GM12878 (cell line): ENCODE measurements at places on chromosomes 1 and 21. TPM values are rescaled to one million over a fixed set of nuclear protein-coding genes. Genes with fewer than 3 reads are reported as not detected.
A peak's percentile ranks its signal among the peaks of the same experiment; 100 is the strongest.

INKA2 gene
- total RNA-seq: 4.7 and 5.1 TPM in 2 replicates

TRNAU1AP gene
- 30.8 and 35.6 TPM in 2 replicates for total RNA-seq

DNA sequence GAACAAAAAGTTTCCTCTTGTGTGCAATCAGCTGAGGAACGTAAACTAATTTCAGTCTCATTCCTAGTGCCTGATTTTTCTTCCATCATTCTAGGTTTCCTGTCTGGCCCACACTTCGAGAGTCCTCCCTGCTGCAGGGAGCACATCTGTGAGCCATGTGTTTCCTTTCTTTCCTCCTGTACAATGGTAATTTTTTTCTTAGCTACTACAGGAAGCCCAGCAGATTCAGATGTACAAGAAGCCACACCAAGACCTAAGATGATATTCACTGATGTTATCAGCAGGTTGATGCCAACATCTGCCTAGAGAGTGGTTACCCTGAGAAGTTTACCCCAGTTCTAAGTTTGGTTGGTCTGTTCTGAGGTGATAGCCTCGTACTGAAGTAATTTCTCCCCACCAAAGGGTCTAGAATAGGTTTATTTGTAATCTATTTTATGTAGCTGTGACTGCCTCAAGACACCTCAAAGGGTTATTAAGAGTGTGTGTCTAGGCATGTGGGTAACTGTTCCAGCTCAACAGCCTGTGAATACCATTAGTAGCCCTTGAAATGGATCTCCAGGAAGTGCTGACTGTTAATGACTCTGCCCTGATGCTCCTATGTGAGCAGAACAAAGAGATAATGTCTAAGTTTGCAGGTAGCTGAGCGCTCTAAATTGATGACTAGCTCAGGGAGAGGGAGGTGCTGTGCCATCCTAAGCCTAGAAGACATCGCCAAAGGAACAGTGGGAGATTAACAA, 31.7 kb upstream of the CLDN14 start:
- H3K4me1 ChIP-seq: peaks cover 76% of the 10 kb centered on the region
- H3K27me3 ChIP-seq: no peaks in the 10 kb centered on the region
- no peak for DNase-seq
- 0 out of 2 replicates have a peak, but pooled peaks cover 3% of the 10 kb centered on the region for H3K36me3 ChIP-seq

DNA sequence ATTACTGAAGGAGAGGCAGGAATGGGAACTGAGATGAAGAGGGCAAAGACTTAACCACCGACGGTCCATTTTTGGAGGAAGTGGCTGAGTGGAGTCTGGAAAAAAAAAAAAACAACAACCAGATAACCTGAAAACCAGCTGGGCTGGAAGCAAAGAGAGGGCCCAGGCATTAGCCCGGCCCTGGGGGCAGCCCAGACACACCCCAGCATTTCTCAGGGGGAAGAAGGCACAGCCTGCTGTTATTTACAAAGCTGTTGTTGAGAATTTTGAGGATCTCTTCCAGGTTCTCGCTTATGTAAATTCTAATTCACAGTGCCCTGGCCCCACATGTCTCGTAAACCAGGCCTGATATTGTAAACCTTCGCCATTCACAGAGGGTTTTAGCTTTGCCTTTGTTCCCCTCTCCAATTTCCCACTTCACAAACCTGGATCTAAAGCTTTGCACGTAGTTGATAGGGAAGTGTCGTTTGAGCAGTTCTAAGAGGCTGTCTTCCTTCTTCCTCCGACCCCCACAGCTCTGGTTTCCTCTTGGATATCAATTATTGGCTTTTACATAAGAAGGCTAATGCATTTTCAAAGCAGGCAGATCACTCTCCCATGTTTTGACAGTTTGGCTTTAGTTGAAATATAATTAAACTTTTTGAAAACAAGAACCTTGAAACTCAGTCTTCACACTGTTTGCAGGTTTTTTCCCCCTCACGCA, 161.8 kb upstream of the IRF2BP2 start:
- H3K27ac ChIP-seq: peak overlapping the region; percentile 89
- peaks cover 37% of the 10 kb centered on the region for H3K4me1 ChIP-seq
- peaks cover 3% of the 10 kb centered on the region; the same call in 1 of the 2 replicates for H3K27me3 ChIP-seq

DNA sequence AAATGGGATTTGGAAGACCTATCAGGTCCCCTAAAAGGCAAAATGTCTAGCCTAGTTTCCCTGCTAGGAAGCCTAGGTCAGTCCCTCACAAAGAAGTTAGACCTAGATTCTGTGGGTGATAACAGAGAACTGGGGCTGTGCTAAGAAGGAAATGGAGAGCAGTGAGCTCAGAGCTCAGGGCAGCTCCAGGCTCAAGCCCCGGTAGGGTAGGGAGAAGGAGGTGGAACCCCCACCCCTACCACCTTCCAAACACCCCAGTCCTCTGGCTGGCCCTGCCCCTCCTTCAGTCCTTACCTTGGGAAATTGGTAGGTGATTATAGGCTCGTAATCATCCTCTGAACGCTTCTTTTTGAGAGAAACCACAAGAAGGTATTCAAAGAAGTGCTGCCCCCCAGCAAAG, 1.1 kb downstream of the DENND2D start:
- no peaks in the 10 kb centered on the region for H3K27me3 ChIP-seq
- H3K4me1 ChIP-seq: peaks cover 29% of the 10 kb centered on the region
- H3K36me3 ChIP-seq: peaks cover 16% of the 10 kb centered on the region
- peak overlapping the region; percentile 73 for H3K4me3 ChIP-seq
